ENCODE measurements at places on chromosomes 3 and 15.

DNA sequence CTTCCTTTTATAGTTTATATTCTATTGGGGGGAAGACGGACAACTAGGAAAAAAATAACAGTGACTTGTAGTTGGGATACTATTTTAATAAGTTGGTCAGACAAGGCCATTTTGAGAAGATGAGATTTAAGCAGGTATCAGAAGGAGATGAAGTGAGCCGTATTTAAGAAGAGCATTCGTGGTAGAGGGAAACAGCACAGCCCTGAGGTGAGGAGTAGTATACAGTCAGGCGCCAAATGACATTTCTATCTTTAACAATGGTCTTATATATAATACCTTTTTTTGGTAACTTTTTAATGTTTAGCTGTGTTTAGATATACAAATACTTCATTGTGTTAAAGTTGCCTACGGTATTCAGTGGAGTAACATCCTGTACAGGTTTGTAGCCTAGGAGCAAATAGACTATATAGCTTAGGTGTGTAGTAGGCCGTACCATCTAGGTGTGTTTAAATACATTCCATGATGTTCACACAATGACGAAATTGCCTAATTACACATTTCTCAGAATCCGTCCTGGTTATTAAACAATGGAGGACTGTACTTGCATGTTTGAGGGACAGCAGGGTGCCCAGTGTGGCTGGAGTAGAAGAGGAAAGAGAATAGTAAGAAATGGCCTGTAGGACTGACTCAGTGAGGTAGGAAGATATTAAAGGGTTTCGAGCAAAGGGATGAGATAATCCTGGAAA lies 1.6 kb downstream of the NKTR start:
- no peak for DNase-seq

DNA sequence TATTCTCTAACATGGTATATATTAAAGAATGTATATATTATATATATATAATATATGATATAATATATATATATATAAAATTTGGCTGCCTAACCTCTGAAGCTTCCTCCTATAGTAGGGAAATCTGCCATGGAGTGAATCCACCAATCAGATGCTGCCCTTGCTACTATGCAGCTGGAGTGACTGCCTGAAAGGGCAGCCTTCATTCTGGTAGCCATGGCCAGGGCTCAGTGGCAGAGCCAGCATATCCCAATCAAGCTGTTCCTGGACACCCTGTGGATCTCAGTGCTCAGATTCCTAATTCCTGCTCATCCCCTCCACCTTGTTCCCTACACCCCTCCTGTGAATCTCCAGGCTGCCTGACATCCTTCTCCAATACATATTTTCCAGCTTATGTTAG lies 2.2 kb upstream of the SH3GL3 start:
- no peak for DNase-seq

DNA sequence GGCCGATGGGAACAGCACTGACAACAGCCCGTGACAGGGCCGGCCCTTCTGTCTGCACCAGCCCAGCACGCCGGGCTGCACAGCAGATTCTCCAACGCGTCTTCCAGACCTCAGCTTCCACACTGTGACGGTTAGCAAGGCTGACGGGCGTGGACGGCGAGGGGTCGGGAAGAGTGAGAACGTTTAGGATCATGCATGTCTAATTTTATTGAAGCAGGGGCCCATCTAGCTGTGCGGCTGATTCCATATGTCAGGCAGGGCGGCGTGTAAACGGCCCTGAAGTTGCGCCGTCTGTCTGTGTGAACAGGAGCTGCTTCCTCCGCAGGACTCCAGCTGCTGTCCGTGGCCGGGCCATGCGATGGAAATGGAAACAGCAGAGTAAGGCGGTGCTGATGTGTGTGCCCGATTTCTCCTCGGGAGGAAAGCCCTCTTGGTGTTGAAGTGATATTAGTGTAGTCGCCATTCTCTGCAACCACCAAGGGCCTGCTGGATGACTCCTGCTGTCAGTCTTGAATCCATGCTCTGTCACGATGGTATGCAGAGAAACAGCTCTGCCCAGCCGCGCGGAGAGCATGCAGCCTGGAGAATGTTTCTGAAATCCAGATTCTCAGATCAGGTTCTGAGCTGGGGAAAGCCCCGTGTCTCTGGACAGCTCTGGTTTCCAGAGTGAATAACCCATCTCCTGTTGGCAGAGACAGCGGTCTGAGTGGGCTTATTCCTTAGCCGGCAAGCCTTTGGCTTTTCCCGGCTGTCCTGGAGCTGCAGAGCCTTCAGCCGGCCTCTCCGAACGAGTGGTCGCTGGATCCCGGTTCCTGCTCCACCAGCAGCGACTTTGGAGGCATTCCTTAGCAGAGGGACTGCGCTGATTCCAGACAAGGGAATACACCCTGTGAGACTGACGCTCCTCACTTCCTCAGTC lies 158.1 kb upstream of the UBE3A start:
- no peak for DNase-seq

- no peak for DNase-seq
Measured at GRCh38 chr15:100256101-100256969, 85.4 kb downstream of the ADAMTS17 start.

DNA sequence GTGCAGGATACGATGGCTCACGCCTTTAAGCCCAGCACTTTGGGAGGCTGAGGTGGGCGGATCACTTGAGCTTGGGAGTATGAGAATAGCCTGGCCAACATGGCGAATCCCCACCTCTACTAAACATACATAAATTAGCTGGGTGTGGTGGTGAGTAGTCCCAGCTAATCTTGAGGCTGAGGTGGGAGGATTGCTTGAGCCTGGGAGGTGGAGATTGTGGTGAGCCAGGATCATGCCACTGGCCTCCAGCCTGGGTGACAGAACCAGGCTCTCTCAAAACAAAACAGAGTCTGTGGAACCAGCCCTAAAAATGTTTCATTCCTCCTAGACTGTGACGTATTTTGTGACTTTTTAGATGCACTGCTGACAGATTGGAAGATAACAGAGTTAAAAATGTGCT lies 34.3 kb upstream of the RAD51 start:
- DNase-seq: no peak

- no peak for DNase-seq
Measured at GRCh38 chr3:97987306-97987705, 15.1 kb upstream of the RIOX2 start.

DNA sequence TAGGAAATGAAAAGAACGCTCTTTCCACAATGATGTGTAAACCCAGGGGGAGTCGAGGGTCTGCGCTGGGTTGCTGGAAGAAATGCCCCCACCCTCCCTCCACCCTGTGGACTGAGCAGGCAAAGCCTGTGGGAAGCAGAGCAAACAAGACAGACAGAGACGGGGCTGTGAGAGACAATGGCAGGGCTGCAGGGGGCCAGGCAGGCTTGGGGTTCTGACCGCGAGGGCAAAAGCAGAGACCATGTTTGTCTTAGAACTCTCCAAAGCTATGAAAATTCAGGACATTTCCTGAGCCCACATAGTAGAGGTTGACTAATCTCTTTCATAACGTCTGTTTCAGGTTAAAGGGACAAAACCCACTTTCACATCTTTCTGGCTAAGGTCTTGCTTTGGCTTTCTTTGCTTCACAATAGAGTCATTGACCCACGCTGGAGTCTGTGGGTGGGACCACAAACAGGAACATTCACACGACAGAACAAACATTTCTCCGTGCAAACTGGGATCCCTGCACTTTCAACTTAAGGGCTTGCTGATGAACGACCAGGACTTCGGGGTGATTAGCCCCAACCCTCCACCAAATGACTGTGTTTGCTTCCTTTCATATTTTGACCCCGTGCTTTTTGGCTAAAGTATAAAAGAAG lies 156.0 kb upstream of the TPM1 start:
- DNase-seq: no peak

GRCh38 chr3:114861666-114862065 lies 285.4 kb downstream of the ZBTB20 start:
- DNase-seq: no peak

DNA sequence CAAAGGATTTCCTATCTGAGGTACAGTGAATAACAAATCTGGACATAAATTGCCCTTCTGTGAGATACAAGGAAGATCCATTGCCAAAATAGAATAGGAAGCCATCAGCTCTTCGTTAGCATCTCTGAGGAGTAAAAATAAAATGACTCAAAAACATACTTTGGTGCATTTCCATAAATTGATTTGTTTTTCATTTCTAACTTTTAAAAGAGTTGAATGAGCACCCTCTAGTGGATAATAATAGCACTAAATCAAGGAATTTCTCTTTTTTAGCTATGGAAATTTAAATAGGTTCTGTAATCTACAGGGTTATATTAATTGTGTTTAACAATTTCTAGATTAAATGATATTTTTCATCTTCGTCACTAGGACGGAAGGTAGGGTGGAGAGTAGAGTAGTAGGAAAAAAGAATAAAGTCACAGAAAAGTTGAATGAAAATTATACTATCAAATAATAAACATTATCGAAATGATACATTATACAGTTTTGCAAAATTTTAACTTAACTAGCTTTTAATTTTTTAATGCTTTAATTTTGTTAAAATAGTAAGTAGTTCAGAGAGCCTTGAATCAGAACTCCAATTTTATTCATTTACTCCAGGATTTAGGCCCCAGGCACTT lies 6.4 kb downstream of the NSUN3 start:
- peak; percentile 49 for DNase-seq

DNA sequence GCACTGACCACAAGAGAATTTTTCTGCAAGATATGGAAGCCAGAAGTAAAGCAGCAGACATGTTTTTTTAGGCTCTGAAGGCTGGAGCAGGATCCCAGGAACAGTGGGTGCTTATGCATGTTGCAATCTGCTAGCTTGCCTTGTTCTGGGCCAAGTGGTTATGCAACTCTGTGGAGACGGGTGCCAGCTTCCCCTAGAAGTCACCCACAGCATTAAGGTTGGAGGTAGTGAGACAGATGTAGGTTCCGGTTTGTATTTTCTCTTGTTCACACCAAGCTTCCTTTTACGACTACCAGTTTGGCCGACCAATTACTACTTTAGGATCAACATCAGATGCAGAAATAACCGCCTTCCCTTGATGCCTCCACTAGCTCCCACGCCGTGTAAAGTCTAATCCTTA lies 11.1 kb downstream of the DPH3 start:
- no peak for DNase-seq

DNA sequence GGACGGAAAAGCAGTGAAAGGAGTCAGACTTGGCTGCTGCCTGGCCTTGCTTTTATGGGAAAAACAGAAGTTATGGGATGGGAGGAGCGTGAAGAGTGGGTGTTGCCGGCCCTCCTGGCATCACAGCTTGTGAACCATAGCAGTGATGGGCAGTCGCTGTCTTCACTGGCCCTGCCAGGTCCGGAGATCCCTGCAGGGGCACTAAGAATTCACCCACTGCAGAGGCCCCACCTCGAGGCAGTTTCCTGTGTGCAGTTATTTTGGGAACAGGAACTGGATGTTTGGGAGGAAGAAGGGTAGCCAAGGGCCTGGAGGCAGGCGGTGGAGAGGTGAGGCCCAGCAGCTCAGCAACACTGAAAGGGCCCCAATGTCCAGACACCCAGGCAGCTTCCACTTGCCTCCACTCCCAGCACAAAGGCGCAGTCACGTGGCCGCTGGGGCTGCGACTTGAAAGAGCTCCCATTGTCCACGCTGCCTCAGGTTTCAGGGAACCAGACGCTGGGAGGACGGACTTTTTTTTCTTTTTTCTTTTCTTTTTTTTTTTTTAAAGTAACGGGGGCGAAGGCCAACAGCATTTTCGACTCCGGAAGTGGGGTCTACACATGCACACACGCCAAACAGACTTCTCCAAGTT lies 255.6 kb downstream of the ZNF621 start:
- no peak for DNase-seq

DNA sequence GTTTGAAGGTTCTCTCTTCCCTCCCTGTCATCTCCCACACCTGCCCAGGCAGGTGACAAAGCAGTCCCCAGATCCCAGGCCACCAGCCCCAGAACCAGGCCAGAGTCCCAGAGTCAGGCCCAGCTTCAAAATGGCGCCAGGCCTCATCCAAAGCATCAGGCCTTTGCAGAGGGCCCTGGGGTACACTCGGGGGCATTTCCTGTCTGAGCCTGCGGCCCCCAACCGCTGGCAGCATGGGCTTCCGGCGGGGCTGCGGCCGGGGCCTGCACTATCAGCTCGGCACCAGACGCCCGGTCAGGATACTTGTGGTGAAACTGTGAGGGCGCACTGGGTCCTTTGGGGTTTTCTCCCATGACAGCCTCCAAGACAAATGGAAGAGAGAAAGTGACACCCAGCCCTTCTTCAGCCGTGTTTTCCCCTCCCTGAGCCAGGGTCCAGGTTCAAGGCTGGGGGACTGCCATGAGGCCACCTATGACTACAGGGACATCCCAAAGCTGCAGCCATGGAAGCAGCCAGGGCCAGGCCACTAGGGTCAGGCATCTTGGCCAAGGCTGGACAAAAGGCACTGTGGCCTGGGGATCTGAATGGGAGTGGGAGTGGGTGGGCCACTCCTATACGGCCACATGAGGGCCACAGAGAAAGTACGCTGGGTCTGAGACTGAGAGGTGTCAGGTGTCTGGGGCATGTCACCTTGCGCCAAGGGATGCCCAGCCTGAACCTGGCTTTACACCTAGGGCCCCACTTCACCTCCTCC lies 33.9 kb downstream of the RPN1 start:
- DNase-seq: peak; percentile 96

- no peak for DNase-seq
Measured at GRCh38 chr15:63089260-63090043, 32.2 kb upstream of the LACTB start.

- DNase-seq: peak; percentile 48
Measured at GRCh38 chr3:120284747-120285507, at the start of gene GPR156. TSS of gene GPR156 (minus strand) at chr3:120285222. CDS start at chr3:120244098, 41,124 bp downstream.

- no peak for DNase-seq
Measured at GRCh38 chr3:52606373-52607085, 70.1 kb downstream of the UQCC5 start.

GRCh38 chr3:30319713-30320112 lies 286.7 kb upstream of the TGFBR2 start:
- peak; percentile 64 for DNase-seq

DNA sequence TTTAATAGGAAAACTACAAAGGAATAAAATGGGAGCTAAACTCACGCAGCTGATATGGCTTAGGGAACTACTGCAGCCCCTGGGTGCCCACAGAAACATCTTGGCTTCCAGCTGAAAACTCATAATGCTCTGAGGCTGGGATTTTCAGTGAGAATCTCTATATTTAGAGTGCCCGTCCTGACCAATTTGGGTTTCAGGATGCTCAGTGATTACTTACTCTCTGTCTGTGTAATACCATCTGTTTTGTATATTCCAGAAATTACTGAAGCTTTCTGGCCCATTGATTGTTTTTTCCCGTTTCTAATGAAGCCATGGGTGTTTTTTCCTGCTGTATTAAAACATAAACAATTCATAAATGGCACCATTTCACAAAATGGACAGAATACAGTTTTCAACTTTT lies 50.6 kb upstream of the ZNF385D start:
- DNase-seq: no peak

- peak; percentile 54 for DNase-seq
Measured at GRCh38 chr3:196650740-196651311, 11.3 kb downstream of the NRROS start.

DNA sequence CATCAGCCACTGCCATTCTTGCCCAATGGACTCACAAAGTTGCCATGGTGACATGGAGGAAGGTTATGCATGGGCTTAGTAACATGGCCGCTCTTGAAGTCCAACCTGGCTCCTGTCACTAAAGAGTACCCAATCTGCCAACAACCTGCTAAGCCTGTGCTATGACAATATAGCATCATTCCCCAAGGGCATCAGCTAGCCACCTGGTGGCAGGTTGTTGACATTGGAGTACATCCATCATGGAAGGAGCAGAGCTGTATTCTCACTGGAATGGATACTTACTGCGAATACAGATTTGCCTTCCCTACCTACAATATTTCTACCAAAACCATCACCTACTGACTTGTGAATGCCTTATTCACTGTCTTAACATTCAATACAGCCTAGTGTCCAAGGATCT lies 138.9 kb upstream of the RORA start:
- no peak for DNase-seq

Measured in common myeloid progenitor, CD34-positive (primary cell).